Glomerular endothelial cell (primary cell): ENCODE measurements at places on chromosomes 5 and 9. TPM values are rescaled to one million over a fixed set of nuclear protein-coding genes. Genes with fewer than 3 reads are reported as not detected.

DNA sequence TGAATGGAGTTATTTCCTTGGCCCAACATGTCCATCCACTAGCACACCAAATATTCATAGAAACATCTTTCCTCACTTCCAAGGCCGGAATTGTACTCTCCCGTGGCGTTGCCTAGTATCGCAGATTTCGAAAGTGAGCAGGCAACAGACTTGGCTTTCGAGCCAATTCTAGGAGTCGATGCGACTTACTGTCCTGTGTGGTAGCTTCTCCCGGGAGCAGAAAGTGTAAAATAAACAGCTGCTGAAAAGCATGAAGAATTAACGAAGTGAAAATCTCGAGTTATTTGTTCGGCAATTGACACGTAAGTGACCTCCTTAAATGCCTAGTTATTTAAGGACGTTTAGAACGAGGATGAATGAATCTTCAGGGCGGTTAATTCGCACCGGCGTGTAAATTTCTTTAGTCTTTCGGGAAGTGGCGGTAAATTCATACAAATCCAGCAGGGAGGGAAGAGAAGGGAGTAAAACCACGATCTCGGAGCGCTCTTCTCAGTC is 449 bp upstream of the PCSK5 start:
- DNase-seq = no peak

DNA sequence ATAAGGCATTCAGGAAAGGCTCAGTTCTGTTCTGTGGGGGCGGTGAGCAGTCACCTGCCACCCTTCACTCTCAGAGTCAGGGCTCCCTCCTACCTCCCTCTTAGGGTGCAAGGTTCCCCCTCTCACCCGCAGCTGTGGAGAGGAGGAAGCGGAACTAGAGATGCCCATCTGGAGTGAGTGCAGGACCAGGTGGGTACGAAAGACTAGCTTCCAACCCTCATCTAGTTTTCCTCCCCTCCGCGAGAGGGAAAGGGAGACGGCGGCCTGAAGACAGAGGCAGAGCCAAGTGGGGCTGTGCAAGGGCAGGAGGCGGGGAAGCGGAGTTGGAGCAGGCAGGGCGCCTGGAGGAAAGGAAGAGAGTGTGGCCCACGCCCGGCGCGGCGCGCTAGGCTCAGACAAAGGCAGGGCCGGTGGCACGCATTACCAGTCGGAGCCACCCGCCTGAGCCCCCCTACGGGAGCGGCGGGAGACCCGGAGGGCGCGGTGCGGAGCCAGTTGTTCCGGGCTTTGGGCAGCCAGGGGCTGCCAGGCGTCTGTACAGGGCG is 7.3 kb downstream of the PRR7 start:
- DNase-seq = no peak

DNA sequence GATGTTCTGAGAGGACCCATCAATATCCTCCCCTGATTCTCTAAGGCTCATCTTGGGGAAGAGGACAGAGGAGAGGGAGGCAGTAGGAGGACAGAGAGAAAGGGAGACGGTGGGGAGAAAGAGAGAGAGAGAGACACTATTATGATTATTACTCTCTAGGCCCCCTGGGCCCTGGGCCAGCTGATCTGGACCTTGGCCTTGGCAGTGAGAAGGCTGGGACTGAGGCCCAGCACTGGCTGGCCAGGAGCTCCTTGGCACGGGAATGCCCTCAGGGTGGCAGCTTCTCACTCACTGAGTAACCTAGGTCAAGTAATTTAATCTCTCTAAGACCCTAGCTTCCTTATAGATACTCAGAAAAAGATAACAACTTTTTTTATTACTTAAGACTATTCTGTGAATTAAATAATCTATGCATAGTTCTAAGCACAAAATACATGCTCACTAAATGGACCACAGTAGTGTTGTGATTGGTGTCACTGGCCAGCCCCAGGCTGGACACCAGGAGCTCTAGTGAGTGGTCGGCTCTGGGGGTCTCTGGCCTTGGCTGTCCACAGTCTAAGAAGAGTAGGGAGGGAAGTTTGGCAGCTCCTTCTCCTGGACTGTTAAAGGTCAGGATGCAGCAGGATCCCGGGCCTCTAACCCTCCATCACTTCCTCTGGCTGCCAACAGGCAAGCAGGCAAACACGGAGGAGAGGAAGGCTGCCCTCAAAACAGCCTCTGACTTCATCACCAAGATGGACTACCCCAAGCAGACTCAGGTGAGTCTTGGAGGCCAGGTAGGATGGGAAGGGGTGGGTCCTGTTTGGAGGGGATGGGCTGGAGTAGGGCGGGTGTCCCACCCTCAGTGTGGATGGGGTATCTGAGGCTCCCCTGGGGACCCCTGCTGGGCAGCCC is 50.0 kb downstream of the GSN start:
- DNase-seq = no peak

DNA sequence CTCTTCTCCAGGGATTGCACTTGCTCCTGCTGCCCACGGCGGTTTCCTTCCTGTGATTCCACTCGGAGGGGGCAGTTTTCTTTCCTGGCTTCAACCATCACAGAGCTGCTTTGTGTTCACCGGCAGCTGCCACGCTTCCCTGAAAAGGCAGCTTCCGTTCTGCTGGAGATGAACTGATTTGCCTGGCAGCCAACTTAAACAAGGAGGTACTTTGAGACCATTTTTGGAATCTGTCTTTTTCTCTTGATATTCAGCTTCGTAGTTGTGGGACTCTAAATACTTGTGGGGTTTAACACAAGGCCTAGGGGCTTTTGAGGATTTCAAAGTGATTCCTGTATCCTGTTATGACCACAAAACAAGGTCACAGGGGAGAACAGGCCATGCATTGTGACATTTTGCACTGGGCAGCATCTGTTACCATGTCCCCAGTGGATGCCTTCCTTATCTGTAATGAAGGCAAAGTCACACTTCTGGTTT is 192.0 kb downstream of the MTRR start:
- no peak for DNase-seq

GRCh38 chr9:84277646-84278045 is 62.9 kb downstream of the SLC28A3 start:
- DNase-seq = no peak

DNA sequence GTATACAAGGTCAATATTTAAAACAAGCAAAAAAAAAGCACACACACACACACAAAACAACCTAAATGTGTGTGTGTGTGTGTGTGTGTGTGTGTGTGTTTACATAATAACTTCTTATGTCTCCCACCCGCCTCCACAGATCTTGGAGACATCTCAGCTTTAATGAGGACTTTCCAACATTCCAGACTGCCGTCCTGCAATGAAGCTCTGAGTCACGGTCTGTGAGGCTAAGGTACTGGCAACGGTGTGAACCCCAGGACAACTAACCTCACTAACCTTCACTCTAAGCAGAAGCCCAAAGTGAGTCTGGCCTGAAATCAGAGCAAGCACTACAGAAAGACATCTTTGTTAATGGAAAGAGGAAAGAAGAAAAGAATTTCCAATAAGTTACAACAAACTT is 22.3 kb downstream of the ZNF474 start:
- no peak for DNase-seq

DNA sequence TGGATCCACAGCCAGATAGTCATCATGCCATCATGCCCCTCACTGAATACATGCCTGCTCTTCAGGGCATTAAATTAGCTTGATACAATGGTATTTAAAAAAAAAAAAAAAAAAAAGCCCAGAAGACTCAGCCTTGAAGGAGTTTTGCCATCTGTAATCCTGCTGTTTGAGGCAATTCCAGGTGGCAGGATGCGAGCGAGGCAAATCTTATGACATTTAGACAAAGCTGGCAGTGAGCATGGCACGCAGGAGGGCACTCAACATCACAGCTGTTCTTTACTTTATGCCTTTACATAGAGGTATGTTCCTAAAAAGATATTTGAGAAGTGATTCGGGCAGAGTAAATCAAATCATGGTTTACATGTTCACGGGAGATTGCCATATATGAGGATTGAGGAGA is 692.0 kb upstream of the DMAC1 start:
- DNase-seq = no peak

DNA sequence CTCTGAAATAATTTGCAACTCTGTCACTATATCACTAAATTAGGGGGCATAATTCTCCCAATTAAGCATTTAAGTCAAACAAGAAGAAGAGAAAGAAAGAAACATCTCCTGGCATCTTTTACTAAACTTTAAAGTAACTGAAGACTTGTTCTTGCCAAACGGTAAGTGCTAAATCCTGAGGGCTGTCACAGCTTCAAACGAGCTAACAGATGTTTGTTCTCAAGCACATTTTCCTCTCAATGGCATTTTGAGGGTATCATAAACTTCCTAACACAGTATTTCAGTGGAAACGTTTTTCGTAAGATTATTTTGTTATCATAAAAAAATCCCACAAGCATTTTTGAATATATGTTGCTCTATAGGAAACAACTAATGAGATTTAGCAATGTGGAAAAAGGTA is 169.5 kb upstream of the TAS2R1 start:
- no peak for DNase-seq

DNA sequence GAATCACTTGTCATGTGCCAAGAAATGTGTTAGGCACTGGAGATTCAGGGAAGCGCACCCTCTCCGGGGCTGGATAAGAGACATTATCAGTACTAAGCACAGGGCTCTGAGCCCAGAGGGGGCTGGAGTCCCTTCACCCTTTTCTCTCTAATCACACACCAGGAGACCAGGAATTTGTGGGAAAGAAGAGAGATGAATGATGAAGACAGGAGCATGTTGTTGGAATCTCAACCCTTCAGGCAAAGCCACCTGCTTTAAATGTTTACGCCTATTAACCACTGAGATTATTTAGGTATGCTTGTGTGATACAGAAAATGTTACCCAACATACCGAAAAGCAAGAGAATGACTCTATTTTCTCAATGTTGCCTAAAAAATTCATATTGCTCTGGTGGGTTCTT is 119.8 kb downstream of the ENTREP1 start:
- no peak for DNase-seq

- peak; percentile 56 for DNase-seq
These were observed 702 bp downstream of the CDC20B start for GRCh38 chr5:55172051-55172899.

- DNase-seq = no peak
These were observed 54.7 kb upstream of the TSLP start for GRCh38 chr5:111016801-111017200.

GRCh38 chr5:125894383-125894782 is 528.8 kb upstream of the GRAMD2B start:
- no peak for DNase-seq

DNA sequence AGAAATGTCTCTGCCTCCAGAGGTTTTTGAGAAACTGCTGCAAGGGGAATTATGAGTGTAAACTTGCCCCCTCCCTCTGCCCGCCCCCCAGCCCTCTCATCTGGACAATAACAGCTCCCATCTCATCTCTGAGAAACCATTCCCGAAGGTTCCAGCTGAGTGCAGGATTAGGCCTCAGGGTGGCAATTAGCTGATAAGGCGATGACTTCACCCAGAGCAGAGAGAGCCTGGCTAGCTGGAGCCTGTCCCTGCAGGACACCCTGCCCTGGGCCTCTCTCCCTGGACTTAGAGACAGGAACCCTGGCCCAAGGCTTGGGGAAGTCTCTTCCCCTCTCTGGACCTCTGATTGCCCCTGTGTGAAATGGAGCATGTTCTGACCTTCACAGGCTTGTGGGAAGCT is 45.7 kb upstream of the HAND1 start:
- DNase-seq = no peak

- DNase-seq = no peak
These were observed 17.6 kb downstream of the RGMB start for GRCh38 chr5:98791001-98791519.

DNA sequence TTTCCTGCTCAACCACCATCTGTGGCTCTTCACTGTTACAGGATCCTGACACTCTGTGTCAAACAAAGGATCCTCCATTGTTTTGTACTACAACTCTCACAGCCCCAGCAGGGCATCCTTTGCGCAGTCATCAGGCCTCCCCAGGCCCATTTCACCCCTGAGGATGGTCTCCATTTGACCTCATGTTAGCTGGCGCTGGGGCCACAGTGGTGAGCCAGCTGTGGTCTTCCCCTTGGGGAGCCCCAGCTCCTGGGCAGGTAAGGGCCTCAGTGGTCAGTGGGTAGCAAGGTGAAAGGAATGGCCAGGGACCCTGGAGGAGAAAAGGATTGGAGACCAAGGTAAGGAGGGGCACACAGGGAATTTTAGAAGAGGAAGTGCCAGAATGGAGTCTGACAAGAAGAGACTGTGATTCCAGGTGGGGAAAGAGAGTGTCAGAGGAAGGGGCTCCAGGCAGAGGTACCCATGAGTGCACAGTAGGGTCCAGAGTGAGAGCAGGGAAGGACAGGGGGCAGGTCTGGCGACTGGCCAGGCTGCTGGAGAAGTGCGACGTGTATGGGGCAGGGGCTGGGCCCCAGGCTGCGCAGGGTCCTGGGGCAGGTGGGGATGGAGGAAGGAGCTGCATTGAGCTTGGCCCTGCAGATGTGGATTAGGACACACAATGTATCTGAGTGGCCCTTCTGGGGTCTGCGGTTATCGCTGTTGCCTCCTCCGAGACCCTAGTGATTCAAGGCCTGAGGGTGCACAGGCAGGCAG is 109.9 kb downstream of the PHF2 start:
- no peak for DNase-seq

DNA sequence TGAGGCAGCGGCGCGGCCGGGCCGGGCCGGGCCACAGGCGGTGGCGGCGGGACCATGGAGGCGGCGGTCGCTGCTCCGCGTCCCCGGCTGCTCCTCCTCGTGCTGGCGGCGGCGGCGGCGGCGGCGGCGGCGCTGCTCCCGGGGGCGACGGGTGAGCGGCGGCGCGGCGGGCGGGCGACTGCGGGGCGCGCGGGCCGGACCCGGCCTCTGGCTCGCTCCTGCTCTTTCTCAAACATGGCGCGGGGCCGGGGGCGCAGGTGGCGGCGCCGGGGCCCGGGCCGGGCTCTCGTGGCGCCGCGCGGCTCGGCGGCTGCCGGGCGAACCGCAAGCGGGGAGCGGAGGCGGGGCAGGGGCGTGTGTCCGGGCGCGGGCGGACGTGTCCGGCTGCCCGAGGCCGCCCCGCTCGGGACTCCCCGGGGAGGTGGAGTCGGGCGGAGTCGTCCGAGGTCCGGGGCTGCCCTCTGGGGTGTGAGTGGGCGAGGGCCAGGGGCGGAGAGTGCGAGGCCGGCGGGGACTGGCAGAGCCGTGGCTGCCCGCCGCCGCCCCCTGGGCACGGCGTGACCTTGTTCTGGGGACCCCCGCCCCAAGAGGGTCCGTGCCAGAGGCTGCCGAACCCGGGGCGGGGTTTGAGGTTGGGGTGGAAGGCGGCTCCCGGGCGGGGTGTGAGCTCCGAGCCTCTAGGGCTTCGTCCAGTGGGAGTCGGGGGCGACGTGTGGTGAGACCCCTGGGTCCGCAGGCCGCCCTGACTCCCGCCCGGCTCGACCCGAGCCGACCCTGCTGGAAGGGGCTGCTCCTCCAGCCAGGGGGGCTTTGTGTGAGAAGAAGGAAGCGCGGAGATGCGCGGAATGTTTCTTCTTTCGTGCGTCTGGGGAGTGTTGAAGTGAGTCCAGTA is 485 bp downstream of the TGFBR1 start:
- DNase-seq = no peak

The PCDHA9 gene
- 0.06 and 0.19 TPM in 2 replicates for total RNA-seq

The BNC2 gene
- 16.1 and 19.0 TPM in 2 replicates for total RNA-seq

The NPR3 gene
- 0.70 and 2.9 TPM in 2 replicates for total RNA-seq

The FOXD4L5 gene
- not detected in 2 replicates for total RNA-seq

The SLC25A2 gene
- 0.76 TPM in 1 of 2 replicates, not detected in the other for total RNA-seq

The LMNB1 gene
- total RNA-seq = 34.9 and 41.4 TPM in 2 replicates

The SMIM33 gene
- total RNA-seq = not detected in 2 replicates
